ENCODE measurements at places on chromosomes 1 and 21.

- no peak for DNase-seq
Measured at GRCh38 chr1:118692143-118692542, 296.0 kb downstream of the TBX15 start.

- no peak for DNase-seq
Measured at GRCh38 chr1:185207980-185208602, 51.1 kb downstream of the SWT1 start.

DNA sequence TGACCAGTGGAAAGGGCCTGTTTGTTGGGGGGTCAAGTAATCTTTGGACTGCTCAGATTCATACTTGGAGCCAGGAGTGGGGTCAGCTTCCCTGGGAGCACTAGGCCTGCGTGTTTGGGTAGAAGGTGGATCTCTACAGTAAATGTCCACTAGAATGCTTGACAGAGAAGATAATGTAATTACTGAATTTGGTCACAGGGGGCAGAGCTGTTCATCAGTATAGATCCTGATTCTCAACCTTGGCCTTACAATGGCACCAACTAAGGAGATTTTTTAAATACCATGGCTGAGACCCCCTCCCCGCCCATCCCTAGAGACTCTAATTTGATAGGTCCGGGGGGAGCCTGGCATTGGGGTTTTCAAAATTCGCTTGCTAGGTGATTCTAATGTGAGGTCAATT lies 217.5 kb upstream of the PLXNA2 start:
- DNase-seq: no peak

- no peak for DNase-seq
Measured at GRCh38 chr1:93079685-93080141, 630 bp downstream of the MTF2 start.

DNA sequence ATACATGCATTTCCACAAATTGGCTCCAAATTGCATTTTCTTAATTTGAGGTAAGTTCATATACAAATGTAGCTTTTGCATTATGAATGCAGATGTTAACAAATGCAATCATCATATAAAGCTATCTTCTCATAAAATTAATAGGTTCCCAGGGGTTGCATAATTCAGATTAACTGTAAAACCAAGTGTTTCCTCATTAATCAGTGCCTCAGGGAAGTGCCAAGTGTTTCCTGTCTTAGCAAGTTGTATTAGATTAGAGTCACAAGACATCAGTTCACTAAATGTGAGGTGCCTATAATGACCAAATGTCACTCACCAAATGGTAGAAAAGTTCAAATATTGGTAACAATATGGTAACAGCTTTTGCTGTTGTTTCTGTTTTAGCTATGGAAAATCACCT lies 140.8 kb downstream of the PTGER3 start:
- no peak for DNase-seq

DNA sequence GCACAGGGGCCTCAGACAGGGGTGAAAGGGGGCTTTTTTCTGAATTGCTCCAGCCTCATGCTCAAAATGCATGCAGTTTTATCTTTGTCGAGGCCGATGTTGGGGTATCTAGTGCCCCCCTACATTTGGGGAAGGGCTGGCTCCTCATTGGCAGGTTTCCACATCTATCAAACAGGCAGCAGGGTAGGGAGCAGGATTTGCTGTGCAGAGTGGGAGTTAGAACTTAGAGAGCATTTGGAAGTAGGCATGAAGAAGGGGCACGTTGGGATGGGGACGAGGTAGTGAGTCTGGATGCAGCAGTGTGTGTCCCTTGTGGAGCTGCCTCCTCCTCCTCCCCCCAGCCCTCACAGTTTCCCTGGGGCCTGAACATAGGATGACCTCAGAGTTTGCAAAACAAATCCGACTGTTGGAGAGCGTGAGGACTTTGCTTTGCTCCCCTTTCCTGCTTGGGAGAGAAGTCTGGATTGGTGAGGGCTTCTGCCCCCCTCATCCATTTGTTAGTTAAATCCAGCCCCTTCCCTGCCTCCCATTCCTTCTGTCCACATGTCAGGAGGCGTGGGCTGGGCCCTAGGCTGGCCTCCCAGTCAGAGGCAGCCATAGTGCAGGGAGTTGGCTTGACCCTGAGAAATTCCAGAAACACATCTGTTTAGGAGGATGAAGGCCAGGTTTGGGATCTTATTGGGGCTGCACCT lies 36.9 kb upstream of the GPR37L1 start:
- DNase-seq: no peak

- DNase-seq: peak; percentile 98
Measured at GRCh38 chr1:203289281-203289981, 15.9 kb upstream of the BTG2 start.

DNA sequence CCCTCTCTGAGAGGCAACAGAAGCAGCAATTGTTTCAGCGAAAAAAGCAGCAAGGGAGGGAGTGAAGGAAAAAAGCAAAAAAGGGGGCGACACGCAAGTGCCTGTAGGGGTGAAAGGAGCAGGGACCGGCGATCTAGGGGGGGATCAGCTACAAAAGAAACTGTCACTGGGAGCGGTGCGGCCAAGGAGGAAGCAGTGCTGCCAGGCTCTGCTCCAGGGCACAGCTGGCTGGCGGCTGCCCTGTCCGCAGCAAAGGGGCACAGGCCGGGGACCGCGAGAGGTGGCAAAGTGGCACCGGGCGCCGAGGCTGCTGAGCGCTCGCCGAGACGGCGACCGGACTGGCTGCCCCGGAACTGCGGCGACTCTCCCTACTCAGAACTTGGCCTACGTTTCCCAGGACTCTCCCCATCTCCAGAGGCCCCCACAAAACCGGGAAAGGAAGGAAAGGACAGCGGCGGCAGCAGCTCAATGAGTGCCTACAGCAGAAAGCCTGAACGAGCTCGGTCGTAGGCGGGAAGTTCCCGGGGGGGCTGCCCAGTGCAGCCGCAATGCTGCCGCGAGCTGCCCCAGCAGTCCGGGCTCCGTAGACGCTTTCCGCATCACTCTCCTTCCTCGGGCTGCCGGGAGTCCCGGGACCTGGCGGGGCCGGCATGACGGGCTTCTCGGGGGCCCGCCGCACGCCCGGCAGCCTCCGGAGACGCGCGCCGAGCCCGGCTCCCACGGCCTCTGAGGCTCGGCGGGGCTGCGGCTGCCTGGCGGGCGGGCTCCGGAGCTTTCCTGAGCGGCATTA lies 1.0 kb upstream of the CDKN2C start:
- DNase-seq: peak; percentile 45

GRCh38 chr1:99600782-99601181 lies 45.1 kb upstream of the PALMD start:
- DNase-seq: no peak

DNA sequence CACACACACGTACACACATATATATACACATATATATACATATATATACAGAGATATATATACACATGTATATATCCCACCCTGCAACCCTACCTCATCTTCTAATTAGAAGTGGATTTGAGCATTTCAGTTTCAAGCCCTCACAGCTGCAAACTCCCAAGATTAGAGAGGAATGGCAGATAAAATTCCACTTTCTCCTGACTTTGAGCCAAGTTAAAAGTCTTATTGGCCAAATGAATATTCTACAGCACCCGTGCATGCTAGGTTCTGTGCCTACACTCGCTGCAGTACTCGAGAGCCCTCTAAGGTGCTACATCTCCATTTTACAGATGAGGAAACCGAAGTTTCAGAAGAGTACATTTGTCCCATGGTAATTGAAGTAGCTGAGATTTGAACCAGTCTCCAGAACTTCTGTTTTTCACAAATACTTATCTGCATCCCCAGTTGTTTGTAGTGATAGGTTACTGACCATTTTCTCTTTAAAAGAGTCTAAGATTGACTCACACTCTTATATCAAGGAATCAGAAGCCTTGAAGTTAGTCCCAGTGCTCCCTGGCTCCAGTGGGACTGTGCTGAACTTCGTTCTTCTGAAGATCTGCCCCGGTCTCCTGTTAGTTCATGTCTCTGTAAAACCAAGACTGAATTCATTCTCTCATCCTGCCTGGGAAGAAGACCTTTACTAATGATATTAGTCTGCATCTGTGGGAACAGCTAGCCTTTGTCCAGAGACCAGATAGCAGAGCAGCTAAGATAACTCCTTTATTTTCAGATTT lies 292.1 kb downstream of the TM2D1 start:
- DNase-seq: no peak

DNA sequence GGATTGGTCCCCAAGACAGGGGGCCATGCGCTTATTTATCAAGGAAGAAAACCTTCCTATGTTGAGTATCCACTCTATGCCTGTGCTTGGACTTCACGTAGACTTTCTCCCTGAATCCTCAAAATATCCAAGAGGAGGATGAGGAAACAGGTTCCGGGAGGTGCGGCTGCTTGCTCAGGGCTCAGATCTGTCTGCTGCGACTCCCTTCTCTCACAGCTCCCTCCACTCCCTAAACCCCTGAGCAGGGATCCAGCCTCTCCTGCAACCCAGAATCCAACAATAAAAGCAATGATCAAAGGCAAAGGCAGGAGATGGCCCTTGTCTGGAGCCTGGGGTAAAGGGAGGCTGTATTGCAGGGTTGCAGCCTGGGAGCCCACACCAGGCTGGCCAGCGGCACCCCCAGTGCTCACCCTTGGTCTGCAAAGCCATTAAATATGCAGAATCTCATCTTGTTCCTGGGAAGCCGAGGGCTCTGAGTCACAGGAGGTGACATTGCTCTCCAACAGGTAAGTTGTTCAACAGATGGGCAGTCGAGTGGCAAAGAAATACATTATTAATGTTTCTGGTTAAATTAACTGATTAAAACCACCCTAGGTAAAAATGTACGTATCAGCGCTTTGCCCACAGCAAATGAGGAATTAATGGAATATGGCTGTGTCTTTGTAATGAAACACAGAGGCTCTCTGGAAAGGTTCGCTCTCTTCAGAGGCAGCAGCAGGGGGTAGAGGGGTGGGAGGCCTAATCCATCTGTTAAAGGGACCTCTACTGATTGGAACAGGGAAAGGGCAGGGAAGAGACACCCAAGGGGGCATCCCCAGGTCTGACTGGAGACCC lies 111.5 kb downstream of the GRIK3 start:
- DNase-seq: no peak

- no peak for DNase-seq
Measured at GRCh38 chr1:230548997-230549396, 93.3 kb upstream of the COG2 start.

- no peak for DNase-seq
Measured at GRCh38 chr1:205350691-205351141, 6.0 kb downstream of the KLHDC8A start.

DNA sequence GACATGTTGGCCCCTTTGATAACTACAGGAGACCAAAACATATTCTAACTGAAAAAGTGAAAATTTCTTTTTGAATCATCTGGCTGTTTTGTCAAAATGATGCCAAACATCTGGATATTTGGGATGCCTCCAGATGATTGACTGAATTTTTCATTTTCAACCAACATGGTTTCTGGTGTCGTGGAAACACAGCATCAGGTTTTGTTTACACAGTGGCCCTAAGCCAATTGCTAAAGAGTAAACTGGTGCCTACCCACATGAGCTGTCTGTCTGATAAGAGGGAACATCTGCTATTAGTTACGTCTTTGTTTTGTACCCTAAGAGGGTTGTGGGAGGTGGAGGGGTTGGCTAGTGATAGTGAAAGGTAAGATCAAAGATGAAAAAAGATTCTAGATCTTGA lies 204.8 kb downstream of the KCNK2 start:
- DNase-seq: no peak

GRCh38 chr1:238177960-238178645 lies 287.4 kb upstream of the ZP4 start:
- DNase-seq: no peak

DNA sequence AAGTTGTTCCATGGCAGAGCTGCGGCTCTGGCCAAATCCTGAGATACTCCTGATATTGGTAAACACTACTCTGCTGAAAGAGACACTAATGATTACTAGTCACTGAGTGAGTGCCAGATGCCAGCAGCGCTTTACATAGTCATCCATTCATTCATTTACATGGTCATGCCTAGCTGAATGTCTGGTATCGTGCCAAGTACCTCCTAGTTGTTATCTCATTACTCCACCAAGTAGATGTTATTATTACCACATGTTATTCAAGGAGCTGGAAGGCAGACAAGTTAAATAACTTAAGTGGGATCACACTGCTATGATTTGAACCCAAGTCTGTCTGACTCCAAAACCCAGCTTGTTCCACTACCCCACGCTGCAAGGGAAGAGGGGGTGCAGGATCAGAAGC lies 4.7 kb downstream of the OLFML2B start:
- DNase-seq: no peak

DNA sequence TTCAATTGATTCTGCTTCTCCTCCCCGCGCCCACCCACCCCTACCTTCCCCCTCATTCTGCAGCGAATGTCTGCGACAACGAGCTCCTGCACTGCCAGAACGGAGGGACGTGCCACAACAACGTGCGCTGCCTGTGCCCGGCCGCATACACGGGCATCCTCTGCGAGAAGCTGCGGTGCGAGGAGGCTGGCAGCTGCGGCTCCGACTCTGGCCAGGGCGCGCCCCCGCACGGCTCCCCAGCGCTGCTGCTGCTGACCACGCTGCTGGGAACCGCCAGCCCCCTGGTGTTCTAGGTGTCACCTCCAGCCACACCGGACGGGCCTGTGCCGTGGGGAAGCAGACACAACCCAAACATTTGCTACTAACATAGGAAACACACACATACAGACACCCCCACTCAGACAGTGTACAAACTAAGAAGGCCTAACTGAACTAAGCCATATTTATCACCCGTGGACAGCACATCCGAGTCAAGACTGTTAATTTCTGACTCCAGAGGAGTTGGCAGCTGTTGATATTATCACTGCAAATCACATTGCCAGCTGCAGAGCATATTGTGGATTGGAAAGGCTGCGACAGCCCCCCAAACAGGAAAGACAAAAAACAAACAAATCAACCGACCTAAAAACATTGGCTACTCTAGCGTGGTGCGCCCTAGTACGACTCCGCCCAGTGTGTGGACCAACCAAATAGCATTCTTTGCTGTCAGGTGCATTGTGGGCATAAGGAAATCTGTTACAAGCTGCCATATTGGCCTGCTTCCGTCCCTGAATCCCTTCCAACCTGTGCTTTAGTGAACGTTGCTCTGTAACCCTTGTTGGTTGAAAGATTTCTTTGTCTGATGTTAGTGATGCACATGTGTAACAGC lies 339.9 kb downstream of the NTNG1 start:
- no peak for DNase-seq

DNA sequence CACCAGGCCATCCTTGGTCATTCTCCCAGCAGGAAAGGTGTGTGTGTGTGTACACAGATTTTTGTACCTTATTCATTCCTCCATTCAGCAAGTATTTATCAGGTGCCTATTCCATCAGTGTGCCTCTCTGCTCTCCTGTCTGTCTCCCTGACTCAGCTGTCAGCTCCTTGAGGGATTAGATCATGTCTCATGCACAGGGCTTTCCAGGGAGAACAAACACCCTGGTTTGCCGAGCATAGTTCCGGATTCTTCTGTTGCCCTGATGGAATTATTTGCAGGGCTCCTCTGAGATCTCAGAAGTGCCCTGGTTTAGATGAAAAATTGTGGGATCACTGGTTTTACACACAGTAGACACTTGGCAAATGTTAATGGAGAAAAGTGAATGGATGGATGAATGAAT lies 8.1 kb upstream of the SDHB start:
- no peak for DNase-seq

DNA sequence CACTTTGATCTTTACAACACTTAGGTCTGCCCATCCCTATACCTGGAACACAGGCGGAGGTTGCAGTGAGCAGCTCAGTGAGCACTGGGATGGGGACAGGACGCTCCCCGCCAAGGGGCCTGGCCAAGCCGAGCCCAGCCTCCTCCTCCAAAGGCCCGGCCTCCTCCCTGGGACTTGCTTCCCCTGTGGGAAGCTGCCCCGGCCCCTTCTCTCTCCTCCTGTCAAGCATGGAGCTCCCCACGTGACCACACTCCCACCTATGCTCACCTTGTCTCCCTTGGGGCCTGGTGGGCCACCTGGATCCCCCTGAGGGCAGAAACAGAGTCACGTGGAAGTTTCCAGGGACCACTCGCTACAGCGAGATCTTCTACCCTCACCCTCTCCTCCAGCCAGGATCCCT lies 12.9 kb downstream of the COL16A1 start:
- DNase-seq: no peak
